Right ventricle myocardium superior (tissue), 1 donor: ENCODE measurements at places on chromosomes 6 and 20. TPM values are rescaled to one million over a fixed set of nuclear protein-coding genes. Genes with fewer than 3 reads are reported as not detected.
A peak's percentile ranks its signal among the peaks of the same experiment; 100 is the strongest.

ENPP1 gene
- total RNA-seq = 2.2 TPM

HLA-DQB2 gene
- total RNA-seq = 1.7 TPM

GSTA4 gene
- total RNA-seq = 7.0 TPM

FLRT3 gene
- 0.05 TPM for total RNA-seq

MOG gene
- total RNA-seq = 10.3 TPM

LIN28B gene
- total RNA-seq = not detected

RWDD1 gene
- 65.2 TPM for total RNA-seq

INSM1 gene
- total RNA-seq = not detected

CLIC5 gene
- 279 TPM for total RNA-seq

- DNase-seq = no peak
Observed at GRCh38 chr6:108618623-108619152, 58.0 kb downstream of the FOXO3 start.

- no peak for DNase-seq
Observed at GRCh38 chr20:3843490-3843889, 3.1 kb upstream of the MAVS start.

DNA sequence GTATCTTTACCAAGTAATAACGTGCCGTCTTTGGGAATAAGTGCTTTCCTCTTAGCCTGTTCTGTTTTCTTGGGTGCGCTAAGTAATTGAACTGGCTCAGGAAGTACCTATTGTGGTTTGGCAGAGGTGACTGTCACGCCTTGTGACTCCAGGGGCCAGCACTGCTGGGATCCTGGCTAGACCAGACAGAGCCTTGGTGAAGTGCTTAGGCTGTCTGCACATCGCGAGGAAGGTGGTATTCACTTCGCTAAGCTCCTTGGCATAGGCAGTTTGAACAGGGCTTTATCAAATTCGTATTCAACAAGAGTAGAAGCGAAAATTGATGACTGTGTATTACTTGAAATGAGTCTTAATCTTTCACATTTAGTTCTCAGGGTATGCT, 17.6 kb downstream of the PRDM1 start:
- DNase-seq = no peak

- no peak for DNase-seq
Observed at GRCh38 chr20:63538204-63539091, 1.3 kb upstream of the PTK6 start.

- no peak for DNase-seq
Observed at GRCh38 chr6:101558712-101559111, 165.2 kb downstream of the GRIK2 start.

DNA sequence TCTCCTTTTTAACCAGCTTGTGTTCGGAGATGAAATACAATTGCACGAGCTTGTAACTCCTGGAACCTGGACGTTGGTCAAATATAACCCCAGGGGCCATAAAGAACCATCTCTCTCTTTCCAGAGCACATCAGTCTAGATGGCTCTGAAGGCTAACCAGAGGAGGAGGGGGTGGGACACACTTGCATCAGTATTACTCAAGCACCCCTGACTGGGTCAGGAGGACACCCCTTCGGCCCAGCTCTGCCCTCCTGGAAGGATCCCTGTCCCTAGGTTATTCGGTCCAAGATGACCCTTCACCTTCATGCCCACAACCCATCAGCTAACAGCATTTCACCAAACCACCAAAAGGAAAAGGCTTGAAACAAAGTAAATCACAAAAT, 67.1 kb downstream of the FYN start:
- no peak for DNase-seq

- DNase-seq = no peak
Observed at GRCh38 chr6:140256248-140256647, 881.8 kb upstream of the CITED2 start.

GRCh38 chr20:48718786-48719578, 108.8 kb downstream of the PREX1 start:
- no peak for DNase-seq

DNA sequence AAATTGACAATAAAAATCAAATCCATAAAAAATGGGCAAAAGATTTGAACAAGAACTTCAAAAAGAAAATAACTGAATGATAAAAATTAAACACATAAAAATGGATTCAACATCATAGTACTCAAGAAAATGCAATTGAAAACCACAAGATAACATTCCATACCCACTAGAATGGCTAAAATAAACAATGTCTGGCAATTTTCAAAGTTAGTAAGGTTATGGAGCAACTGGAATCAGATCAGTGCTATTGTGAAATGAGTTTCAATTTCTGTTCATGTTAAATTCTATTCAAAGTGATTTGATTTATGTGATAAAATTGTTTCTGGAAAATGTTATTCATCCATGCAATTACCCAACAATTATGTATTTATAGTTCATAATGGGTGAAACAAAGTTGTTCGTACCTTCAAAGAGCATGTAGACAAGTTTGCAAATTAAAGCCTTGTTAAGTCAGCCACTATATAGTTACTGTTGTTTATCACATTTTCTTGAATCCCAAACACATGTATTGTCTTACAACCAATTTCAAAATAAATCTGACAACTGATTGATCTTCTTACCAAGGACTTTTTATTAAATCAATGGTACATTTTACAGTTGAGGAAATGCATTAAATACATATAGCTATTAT, 151.5 kb upstream of the CENPW start:
- DNase-seq = no peak

GRCh38 chr20:24643731-24644626, 174.6 kb downstream of the SYNDIG1 start:
- no peak for DNase-seq

- peak; percentile 56 for DNase-seq
Observed at GRCh38 chr20:49775229-49775693, 37.4 kb upstream of the SLC9A8 start.

- DNase-seq = no peak
Observed at GRCh38 chr20:23774081-23774480, 23.3 kb upstream of the CST1 start.

DNA sequence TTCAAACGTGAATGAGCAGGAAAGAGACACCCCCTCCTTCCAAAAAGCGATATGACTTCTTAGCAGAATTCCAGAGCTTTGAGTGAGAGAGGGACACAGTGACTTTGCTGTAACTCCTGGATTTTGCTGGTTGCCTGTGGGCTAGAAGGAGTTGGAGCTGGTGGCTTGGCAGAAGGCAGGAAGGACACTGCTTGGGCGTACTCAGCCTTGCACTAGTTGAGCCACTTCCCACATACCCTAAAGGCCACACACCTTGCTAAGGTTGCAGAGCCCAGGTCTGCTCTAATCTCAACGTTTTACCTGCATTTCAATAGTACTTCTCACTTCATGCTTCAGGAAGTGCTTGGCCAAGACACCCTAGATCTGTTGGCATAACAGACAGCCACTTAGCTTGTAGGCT, 30.6 kb downstream of the RAB22A start:
- no peak for DNase-seq

DNA sequence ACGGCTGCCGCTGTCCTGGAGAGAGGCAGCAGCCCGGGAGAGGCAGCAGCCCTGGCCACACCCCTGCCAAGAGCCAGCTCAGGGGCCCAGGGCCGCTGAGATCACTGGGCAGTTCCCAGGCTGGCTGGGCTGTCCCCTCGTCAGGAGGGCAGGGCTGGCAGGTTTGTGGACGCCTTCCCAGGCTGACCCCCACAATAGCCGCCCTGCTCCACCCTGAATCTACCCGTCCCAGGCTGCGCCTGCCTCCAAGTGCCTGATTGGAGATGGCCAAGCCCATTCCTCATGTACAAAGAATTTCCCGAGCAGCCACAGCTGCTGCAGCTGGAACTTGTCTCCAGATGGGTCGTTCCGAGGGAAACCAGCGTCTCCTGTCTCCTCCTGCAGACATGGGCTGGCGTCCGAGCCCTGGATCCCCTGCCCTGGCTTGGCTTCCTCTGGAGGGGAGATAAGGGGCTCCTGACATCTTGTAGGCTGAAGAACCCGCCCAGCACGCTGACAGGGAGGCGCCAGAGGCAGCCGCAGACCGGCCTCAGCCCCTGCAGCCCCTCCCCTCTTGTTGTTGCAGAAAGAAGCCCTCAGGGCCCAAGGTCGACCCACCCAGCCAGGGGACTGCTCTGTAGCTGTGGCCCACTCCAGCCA, 9.4 kb upstream of the GATA5 start:
- DNase-seq = peak; percentile 60

DNA sequence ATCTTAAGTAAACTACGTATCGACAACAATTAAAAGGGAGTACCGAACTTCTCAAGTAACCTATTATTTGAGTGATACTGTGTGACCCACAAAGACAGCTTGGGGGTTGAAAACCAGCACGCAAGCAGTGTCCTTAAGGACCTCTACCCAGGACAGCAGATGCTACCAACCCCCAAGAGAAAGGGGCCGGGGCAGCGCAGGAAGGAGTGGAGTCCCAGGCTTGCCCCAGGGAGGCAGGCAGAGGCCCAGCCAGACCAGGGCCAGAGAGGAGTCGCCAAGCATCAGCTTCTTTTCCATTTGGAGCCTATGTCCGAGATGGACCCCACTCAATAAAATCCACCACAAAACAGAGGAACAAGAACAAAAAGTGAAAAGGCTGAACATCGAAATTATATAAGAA, 11.9 kb downstream of the DIDO1 start:
- no peak for DNase-seq

- DNase-seq = no peak
Observed at GRCh38 chr6:133890711-133891148, 1.8 kb downstream of the TCF21 start.

- DNase-seq = no peak
Observed at GRCh38 chr20:33370291-33370690, 31.0 kb downstream of the CDK5RAP1 start.

- DNase-seq = no peak
Observed at GRCh38 chr20:62961310-62961783, 8.8 kb downstream of the SLC17A9 start.

GRCh38 chr20:46946181-46946624, 51.6 kb downstream of the EYA2 start:
- DNase-seq = no peak

DNA sequence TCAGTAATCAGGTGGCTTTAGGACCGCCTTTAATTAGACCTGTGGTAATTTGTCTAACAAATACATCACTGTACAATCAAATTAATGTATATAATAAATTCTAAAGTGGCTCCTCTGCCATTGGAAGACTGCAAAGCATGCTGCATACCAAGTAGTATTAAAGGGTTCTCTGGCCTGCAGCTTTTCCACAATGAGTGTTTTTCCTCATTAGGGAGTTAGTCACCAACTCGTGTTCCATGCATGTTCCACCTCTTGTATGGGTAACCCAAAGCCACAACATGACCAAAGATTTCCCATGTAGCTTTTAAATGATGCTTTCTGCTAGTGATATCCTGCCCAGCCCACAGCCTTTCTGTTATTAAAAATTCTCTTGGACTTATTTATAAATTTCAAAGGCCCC, 218.7 kb downstream of the FUT9 start:
- DNase-seq = no peak

DNA sequence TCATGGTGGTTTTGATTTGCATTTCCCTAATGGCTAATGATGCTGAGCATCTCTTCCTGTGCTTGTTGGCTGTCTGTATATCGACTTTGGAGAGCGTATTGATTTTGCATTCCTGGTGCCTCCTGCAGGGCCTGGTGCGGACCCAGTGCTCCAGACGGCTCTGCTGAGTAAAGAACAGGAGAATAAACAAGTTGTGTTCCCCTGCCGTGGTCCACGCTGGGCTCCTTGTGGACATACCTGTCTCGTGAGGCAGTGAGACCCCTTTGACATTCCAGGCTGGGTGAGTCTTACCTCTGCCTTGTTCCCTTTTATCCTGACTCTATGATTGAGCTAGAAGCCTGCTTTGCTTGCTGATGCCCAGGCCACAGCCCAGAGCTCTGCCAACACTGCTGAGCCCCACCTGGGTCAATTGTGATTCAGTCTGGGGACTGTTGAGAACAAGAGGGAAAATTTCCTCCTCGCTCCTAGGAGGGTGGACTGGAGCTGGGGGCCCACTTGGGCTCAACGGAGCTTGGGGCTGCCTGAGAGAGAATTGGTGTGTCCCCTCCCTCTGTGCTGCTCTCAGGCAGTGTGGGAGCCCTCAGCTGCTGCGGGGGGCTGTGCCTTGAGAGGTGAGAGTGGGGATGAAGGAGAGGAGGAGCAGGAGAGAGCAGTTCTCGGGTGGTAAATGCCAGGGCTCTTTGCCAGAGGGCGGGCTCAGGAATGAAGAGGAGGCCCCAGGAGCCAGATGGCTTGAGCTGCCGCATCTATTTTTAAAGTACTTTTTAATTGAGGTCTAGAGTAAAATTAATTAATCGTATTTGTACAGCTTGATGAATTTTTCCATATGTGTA, 43.7 kb upstream of the PMEPA1 start:
- no peak for DNase-seq

GRCh38 chr6:106561686-106562405, 67.5 kb downstream of the RTN4IP1 start:
- DNase-seq = no peak
